ENCODE measurements at places on chromosomes 2 and 18.

GRCh38 chr2:171515672-171516298 is 6.5 kb upstream of the CYBRD1 start:
- no peak for DNase-seq

DNA sequence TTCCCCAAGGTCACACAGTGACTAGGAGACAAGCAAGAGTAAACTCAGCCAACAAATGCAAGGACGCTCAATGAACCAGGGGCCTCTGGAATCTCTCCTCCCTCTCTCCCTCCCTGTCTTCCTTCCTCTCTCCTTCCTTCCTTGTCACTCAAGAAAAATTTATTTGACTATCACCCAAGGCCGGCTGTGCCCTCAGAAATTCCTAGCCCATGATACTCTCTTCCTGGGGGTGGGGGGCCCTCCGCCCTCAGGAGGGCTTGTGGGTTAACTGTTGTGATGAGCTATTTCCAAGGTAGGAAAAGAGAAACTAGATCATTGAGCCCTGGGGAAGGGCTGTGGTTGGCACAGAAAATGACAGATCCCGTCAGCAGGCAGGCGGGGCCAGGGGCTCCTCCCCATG is 21.7 kb downstream of the INHBB start:
- no peak for DNase-seq

- DNase-seq: no peak
Measured at GRCh38 chr18:31686986-31687928, 2.9 kb upstream of the B4GALT6 start.

DNA sequence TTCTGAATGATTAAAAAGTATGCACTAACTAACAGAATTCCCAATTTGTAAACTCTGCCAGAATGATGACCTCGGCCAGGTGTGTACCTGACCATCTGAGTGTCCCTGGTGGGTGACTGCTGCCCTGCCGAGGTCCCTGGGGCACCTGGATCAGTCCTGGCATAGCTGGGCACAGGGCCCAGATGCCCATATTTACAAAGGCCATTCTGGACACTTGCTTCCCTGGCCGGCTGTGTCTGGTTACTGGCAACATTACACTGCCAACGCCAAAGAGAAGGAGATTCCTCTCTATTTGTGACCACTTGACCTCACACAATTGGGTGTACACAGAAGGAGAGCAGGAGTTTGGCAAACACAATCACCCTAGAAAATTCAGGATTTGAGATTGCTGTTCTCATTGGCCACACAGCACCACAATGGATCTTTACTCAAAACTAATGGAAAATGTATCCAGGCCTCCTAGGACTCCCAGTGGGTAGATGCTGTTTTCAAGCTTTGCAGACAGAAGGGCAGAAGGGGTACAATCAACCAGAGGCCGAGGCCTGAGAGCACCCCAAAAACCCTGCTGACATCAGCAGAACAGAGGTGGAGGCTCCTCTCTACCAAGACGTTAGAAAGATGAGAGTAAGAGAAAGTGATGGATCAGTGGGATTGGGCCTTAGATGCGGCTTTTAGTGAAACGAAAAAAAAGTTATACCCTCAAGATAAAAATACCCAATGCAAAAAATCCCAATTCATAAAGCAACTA is 58.3 kb upstream of the PXDN start:
- DNase-seq: no peak

GRCh38 chr2:189533288-189534035 is 47.1 kb downstream of the SLC40A1 start:
- no peak for DNase-seq

DNA sequence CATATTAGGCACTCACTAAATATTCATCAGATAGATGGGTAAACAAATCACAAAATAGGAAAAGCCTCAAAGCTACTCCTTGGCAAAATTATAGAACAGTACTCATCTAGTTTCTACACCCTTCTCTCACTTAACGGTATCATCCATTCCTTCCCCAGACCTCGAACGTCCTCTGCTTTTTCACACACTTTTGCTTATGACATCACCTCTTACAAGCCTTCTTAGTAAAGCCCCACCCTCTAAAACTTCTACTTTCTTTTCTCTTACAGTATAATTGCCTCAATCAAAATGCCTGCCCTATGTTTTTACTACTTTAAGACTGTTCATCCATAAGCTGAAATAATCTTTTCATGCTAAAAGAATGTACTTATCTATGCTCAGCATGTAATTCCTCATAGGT is 8.1 kb downstream of the CHN1 start:
- DNase-seq: no peak

DNA sequence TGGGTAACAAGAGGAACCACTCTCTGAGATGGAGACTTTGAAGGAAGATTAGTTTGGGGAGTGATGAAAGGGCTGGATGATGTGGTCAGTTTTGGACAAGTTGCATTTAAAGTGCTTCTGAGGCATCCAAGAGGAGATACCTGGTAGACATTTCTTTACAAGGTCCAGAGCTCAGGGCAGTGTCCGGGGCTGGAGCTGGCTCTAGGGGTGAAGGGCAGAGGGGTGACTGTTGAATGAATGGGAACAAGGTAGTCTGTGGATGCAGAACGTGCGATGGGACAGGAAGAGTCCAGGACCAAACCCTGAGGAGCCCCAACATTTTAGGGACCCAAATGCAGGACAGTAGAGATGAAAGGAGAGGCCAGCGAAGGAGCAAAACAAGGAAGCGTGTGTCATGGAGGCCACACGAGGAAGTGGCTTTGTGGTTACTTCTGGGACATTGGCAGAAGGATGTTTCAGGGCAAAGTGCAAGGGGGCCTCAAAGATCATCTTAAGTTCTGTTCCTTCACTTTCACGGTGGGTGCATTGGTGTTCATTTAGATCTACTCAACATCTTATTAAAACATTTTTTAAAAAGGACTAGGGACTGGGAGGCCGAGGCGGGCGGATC is 13.6 kb upstream of the GPR35 start:
- DNase-seq: no peak

DNA sequence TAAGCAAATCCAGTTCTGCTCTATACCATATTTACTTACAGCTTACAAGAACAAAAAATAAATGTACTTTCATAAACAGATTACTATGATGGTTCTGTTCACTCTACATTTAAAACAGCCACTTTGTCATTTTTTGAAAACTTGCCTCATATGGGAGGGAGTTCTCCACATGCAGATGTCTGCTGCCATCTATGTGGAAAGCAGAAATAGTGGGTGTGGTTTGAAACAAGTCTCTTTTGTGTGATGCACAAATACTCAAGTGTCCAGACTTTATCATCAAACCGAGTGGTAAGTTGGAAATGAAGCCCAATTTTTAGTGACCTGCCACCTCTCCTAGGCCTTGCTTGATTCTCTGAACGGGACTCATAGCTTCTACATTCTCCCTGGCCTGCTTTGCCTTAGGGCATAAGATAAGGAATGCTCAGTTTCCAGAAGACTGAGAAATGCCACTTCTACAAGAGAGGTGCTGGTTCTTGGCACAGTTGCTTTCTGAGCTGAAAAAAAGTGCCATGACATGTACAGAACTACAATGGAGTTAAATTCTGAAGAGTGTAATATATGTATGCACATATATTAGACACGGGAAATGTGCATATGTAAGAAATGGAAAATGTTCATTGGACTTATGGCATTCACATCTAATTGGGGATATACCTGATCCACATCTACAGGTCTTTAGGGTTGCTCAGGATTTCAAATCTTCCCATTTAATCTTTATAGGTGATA is 221.0 kb downstream of the SLC8A1 start:
- no peak for DNase-seq

DNA sequence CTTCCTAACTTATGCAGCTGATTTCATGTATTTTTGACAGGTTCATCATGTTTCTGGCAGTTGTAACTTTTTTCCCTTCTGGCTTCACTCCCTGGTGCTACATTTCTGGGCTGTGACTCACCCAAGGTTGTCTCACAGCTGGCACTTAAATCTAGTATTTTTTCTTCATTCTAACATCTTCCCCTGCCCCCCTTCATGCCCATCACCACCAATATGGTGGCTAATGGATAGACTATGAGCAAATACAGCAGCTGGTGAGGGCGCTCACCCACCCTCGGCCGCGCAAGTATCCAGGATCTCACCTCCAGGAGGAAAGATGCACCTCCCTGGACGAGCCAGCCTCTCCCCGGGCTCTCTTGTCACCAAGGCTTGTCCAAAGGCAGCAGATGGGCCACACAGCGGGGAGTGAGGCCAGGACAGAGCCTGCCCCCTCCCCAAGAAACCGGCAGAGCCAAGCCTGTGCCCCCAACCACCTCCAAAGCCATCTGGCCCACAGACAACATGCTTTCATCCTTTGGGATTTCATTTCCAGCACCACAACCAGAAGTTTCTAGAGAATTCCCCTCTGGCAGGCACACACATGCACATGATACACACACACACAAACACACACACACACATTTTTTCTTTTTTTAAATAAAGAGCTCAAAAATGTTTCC is 39.1 kb downstream of the ATOH8 start:
- DNase-seq: no peak

DNA sequence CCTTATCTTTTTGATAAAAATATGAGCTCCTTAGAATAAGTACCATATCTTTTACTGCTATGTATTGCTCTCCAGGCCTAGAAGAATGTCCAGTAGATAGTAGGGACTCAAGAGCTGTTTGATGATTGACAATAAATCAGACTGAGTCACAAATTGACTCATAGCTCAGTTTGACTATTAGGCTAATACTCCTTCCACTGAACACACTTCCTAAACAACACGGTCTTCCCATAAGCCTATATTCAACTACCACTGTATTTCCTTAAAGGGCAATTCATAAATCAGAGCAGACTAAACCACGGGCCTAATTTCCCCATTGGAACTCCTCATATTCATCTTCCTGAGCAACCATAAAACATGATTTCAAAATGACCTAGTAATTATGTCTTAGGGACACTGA is 258.5 kb downstream of the ALK start:
- no peak for DNase-seq
